ENCODE measurements at places on chromosomes 7 and 10. TPM values are rescaled to one million over a fixed set of nuclear protein-coding genes. Genes with fewer than 3 reads are reported as not detected.

GRCh38 chr7:151237244-151238189, 5.2 kb downstream of the CHPF2 start:
- peak; percentile 26 for DNase-seq

The SPDYE2 gene
- 0.53 TPM for total RNA-seq

The PRRT4 gene
- not detected for total RNA-seq

GRCh38 chr10:20870834-20871233, 26.3 kb downstream of the NEBL start:
- DNase-seq = no peak

The EPHA1 gene
- total RNA-seq = not detected

- no peak for DNase-seq
Measured at GRCh38 chr7:27244488-27245123, 2.0 kb downstream of the EVX1 start.

The MXI1 gene
- 7.3 TPM for total RNA-seq

The GRM3 gene
- not detected for total RNA-seq

DNA sequence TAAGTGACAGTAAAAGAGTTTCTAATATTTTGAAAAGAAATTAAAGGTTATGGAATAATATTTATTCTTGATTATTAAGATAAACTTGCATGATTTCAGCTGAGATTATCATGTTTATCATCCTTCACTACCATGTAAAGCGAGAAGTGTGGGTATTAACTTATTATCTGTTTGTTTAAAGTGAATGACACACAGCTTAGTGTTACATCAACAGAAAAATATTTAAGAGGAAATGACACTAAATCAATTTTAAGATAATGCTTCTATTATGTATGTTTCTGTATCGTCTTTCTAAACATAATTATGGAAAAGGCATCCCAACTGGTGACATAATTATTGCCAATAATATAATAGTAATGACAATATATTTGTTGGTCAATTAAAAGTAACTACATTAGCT, 213.1 kb downstream of the PCDH15 start:
- no peak for DNase-seq

GRCh38 chr10:125344573-125345171, 184.3 kb upstream of the CTBP2 start:
- DNase-seq = no peak

The HMX3 gene
- total RNA-seq = not detected

GRCh38 chr7:29574659-29575058, 11.0 kb downstream of the PRR15 start:
- DNase-seq = no peak

DNA sequence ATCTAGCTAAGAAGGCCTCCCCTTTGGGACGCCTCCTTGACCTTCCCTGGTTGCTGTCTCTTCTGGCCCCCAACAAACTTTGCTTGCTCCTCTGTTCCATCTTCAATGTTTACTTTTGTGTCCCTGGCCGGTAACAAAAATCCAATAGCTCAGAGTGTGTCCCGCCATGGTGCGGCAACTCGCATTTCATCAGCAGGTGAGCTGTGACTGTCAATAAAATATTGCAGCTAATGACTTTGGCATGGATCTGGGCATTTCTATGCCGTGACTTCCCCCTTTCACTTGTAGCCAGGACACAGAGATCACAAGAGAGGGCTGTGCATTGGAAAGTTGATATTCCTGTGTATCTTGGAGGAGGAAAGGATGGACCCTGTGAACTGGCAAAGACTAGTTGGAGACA, 317.6 kb downstream of the RPS24 start:
- DNase-seq = peak; percentile 28

The TBX20 gene
- total RNA-seq = not detected

DNA sequence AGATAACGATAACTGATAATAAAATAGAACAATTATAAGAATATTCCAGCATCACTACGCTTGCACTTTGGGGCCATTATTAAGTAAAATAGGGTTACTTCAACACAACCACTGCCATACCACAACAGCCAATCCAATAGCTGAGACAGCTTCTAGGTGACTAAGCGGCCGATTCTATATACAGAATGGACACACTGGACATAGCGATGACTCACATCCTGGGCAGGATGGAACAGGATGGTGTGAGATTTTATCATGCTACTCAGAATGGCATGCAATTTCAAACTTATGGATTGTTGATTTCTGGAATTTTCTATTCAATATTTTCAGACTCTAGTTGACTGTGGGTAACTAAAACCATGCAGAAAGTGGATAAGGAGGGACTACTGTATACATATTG, 920.9 kb downstream of the LRMDA start:
- DNase-seq = no peak

The PRPS1L1 gene
- not detected for total RNA-seq

GRCh38 chr7:75980430-75981202, 13.8 kb downstream of the TMEM120A start:
- DNase-seq = no peak

GRCh38 chr7:156604311-156604710, 36.3 kb upstream of the RNF32 start:
- DNase-seq = no peak

DNA sequence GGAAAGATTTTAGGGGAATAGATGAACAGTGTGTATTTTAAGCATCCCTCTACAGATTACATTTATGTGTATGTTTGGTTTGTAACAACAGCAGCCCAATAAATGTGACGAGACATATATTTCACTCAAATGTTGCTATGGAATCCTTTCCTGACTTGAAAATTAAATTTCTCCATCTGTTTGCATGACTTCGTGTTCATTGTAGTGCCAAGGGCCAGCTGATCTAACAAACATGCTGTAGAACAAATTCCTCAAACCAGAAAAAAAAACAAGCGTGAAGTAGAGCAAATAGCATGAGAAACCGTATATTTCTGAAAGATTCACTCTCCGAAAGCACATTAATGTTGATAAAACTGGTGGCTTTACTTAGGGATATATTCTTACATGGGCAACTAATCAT, 87.8 kb downstream of the NRCAM start:
- DNase-seq = no peak

- DNase-seq = no peak
Measured at GRCh38 chr10:44261710-44262455, 123.0 kb downstream of the CXCL12 start.

DNA sequence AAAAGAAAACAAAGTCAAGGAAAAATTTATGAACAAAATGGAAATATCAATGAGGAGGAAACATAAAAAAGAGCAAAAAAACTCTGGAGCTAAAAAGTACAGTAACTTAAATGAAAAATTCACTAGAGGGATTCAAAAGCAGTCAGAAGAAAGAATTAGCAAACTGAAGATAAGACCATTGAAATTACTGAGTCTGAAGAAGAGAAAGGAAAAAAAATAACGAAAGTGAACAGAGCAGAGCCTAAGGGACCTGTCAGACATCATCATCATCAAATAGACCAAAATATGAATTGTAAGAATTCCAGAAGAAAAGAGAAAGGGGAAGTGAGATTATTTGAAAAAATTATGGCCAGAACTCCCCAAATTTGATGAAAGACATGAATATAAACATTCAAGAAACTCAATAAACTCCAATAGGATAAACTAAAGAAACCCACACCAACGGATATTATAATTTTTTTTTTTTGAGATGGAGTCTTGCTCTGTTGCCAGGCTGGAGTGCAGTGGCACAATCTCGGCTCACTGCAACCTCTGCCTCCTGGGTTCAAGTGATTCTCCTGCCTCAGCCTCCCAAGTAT, 16.2 kb downstream of the NPC1L1 start:
- no peak for DNase-seq

GRCh38 chr7:151448261-151449252, 8.6 kb upstream of the CRYGN start:
- DNase-seq = peak; percentile 78

The ADAM22 gene
- total RNA-seq = 1.9 TPM

The MYL10 gene
- not detected for total RNA-seq

GRCh38 chr10:128739930-128740329, 613.7 kb upstream of the MKI67 start:
- DNase-seq = no peak

DNA sequence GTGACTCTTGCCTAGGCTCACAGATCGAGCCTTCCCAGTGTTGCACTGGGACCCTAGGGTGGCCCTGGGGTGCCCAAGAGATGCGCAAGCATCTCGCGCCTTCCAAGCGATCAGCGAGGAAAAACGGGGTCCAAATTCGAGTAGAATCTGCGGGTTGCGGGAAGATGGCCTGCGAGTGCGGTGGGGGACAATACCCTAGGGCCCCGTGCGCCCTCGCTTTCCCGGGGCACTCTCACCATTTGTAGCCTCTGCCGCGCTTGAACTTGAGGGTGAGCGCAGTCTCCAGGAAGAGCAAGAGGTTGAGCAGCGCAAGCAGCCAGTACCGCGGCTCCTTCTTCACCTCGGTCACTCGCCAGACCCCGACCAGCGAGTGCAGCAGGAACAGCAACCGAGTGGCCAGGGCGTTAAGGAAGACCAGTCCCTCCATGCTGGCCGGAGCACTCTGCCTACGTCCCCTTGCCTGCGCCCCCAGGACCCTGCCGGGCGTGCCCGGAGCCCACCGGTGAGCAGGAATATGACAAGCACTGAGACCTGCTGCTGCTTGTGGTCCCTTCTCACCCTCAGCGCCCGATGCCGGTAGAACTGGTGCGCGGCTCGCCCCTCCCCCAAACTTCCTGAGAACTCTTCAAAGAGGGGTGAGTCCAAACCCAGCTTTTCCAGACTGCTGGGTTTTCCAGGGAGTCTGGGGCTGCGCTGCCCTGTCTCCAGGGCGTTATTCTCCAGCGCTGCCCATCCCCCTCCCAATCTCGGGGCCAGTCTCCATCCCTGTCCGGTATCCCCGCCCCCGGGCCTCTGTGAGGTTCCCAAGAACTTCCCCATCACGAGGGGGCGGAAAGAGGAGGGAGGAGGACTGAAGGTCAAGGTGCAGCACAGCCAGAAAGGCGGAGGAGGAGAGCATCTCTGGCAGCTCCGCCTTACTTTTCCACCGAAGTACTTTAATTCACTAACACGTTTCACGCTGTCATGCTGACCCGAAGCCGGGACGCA, at the start of gene TMEM26:
Gene TMEM26 (minus strand): TSS at position 727 of the 987 bp plus-strand sequence. CDS start 300 bp downstream, at position 427.
- DNase-seq = no peak

DNA sequence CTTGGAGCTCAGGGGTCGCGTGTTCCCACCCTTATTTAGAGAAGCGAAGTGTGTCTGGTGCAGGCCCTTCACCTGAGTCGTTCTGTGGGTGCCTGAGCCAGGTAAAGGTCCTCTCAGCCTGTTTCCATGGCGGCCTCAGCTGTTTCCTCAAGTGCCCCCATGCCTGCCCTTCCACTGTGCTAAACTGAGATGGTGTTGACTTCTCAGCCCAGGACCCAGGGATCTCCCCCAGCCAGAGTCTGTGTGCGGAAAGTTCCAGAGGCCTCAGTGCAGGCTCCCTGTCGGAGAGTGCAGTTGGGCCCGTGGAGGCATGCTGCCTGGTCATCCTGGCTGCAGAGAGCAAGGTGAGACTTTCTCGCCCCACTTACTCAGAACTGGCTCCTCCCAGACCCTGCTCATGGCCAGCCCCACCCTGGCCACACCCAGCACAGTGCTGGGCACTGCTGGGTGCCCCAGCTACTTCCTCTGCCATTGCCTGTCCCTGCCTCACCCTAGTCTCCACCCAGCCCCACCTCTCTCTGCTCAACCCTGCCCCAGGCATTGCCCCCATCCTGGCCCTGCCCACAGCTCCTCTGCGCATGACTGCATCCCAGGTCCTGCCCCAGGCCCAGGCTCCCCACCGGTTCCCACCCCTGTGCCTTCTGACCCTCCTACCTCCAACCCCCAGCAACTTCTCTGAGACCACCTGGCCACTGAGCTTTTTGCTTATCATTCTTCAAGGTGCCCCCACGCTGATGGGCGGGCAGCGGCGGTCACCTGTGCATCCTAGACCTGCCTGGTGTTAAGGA, 20.3 kb downstream of the NACAD start:
- no peak for DNase-seq

The ACTR3C gene
- 2.9 TPM for total RNA-seq

The UTF1 gene
- not detected for total RNA-seq

DNA sequence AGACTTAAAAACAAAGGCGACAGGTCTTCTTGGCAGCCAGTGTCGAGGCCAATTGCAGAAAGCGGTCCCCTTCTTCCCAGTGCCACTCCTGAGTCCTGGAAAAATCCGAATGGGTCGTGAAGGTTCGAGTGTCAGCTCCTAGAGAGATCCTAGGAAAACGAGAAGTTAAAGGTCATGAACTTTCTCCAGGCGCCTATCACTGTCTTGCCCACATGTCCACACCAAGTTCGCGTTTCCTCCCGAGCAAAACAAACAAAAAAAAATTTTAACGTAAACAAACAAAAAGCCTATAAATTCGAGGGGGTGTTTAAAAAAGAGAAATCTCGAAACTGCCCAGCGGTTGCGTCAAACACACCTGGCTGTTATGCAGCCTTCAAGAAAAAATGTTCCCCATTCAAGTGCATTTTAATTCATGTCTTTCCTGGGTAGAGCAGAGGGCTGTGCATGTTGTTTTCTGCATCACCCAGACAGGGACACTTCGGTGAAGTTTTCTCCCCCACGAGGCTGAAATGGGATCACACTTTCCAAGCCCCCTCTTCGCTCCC, 1.5 kb downstream of the ARHGAP21 start:
- no peak for DNase-seq

- no peak for DNase-seq
Measured at GRCh38 chr7:30082686-30083085, 52.1 kb upstream of the MTURN start.

The TAS2R3 gene
- total RNA-seq = 0.78 TPM

The LRRC4 gene
- total RNA-seq = 0.07 TPM

The FUOM gene
- 11.5 TPM for total RNA-seq

DNA sequence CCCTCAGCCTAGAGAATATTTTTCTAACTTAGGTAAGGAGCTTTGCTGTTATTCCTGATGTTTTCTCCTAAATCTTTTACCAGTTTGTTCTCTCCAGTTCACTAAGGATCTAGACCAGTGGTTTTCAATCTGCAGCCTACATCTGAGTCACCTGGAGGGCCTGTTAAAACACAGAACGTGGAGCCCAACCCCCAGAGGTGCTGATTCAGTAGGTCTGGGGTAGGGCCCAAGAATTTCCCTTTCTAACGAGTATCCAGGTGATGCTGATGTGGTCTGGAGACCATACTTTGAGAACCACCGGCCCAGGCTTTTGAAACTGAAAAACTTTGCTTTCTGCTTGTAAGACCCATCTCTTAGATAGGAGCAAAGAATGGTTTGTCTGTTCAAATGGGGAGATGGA, 51.2 kb upstream of the KMT2E start:
- DNase-seq = no peak

The NRCAM gene
- not detected for total RNA-seq

DNA sequence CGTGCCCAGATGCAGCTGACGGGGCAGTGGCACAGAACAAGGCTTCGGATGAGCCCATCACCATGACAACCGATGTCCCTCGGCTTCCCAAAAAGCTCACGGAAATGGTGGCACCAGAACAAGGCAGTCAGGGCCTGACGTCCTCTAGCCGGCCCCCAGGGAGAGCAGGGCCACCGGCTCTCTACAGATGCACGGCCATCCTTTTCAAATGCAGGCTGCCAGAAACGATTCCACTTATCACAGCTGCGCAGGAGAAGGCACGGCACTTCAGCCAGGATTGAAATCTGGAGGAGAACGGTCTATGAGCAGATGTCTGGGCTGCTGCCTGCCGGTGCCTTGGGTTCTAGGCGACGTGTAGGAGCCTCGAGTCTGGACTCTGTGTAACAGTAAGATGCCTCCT, 223.8 kb downstream of the ZMYND11 start:
- DNase-seq = no peak
